Right ventricle myocardium inferior (tissue), 1 donor: ENCODE measurements at places on chromosomes 13 and 19. TPM values are rescaled to one million over a fixed set of nuclear protein-coding genes. Genes with fewer than 3 reads are reported as not detected.

Gene EID2
- 10.7 TPM for total RNA-seq

Gene CFD
- 655 TPM for total RNA-seq

Gene KLF12
- 18.9 TPM for total RNA-seq

Gene LGALS4
- 0.76 TPM for total RNA-seq

Gene PSG2
- not detected for total RNA-seq

Gene VSIG10L
- total RNA-seq = 0.51 TPM

Gene PRR20B
- total RNA-seq = not detected

Gene IGLON5
- total RNA-seq = not detected

Gene TNFSF11
- not detected for total RNA-seq

Gene SEMA6B
- total RNA-seq = 16.7 TPM

Gene QPCTL
- 1.5 TPM for total RNA-seq

Gene OR7E24
- not detected for total RNA-seq

Gene UNC13A
- total RNA-seq = 0.03 TPM

Gene SYNGR4
- not detected for total RNA-seq

Gene KASH5
- total RNA-seq = not detected

Gene SERPINE3
- not detected for total RNA-seq

Gene PLD3
- total RNA-seq = 169 TPM

Gene PLIN5
- total RNA-seq = 50.4 TPM

Gene ATXN8OS
- total RNA-seq = not detected

Gene IFNL3
- total RNA-seq = not detected

Gene COX7A1
- 3,337 TPM for total RNA-seq

Gene LILRA2
- 3.1 TPM for total RNA-seq

Gene C19orf85
- not detected for total RNA-seq

Gene OR7C1
- not detected for total RNA-seq

Gene SYT3
- 0.27 TPM for total RNA-seq

Gene ZFP14
- total RNA-seq = 3.2 TPM

Gene ZNF562
- total RNA-seq = 21.7 TPM

Gene SPATA13
- 9.9 TPM for total RNA-seq

Gene FCAR
- total RNA-seq = 0.27 TPM

Gene TMEM91
- 3.8 TPM for total RNA-seq

Gene KIR3DL2
- not detected for total RNA-seq
